ENCODE measurements at places on chromosomes 7 and 10. TPM values are rescaled to one million over a fixed set of nuclear protein-coding genes. Genes with fewer than 3 reads are reported as not detected.

WNT2 gene
- 1.5 TPM for total RNA-seq

STOX1 gene
- 8.8 TPM for total RNA-seq

MYPN gene
- not detected for total RNA-seq

EN2 gene
- 0.33 TPM for total RNA-seq

TRRAP gene
- total RNA-seq, result 39.0 TPM

WDR86 gene
- total RNA-seq, result 57.0 TPM

CCDC172 gene
- total RNA-seq, result not detected

HSPA12A gene
- total RNA-seq, result 14.2 TPM

ZNF775 gene
- total RNA-seq, result 5.7 TPM

TMEM140 gene
- 23.1 TPM for total RNA-seq

- no peak for DNase-seq
These were observed 43.6 kb upstream of the CARD11 start for GRCh38 chr7:3087243-3087755.

GRCh38 chr10:98666276-98666675 is 219.5 kb upstream of the HPS1 start:
- DNase-seq, result no peak

- DNase-seq, result no peak
These were observed 14.1 kb downstream of the USP54 start for GRCh38 chr10:73576890-73577591.

DNA sequence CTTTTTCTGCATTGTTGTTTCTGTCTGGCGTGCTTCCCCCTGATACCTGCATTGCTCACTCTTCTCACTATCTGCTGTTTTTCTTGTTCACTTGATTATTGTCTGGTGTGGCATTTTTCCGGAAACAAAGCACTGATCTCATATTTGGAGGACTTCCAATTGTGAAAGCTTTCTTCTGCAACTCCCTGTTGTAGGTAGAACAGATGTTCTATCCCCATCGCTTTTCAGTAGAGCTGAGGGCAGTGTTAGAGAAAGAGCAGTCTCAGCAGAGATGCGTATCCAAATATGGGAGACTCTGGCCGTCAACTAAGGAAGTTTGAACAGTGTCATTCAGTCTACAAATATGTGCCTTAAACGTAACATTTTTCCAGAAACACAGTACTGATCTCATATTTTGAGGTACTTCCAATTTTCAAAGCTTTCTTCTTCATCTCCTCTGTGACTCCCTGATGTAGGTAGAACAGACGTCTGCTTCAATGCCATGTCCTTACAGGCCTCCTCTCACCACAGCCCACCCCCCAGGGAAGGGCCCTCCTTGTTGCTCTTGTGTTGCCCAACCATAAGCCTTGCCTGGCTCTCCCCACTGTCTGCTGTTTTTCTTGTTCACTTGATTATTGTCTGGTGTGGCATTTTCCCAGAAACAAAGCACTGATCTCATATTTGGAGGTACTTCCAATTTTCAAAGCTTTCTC is 27.1 kb upstream of the GJD4 start:
- no peak for DNase-seq

GRCh38 chr10:24824124-24824523 is 100.4 kb upstream of the ARHGAP21 start:
- DNase-seq, result no peak

DNA sequence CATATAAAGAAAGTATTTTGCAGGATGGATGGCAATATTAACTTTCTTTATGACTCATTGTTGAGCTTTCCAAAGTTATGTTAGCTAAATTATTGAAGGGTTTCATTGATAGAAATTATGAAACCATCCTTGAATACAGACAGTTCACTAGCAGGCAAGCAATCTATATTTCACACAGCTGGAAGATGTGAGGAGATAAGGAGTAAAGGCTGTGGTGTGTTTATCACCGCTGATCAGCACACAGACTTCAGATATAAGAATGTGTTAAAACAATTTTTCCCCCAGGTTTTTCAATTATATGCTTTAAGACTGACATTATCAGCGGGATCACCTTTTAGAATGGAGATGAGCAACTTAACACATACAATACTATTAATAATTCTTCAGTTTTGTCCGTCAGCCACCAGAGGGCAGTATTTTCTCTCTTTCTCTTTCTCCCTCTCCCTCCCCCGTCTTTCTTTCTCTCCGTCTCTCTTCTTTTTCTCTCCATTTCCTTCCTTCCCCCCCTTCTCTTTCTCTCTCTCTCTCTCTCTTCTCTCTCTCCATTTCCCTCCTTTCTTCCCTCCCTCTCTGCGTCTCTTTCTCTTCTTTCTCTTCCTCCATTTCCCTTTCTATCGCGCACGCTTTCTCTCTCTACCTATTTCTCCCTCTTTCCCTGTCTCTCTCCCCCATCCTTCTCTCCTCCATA is 62.9 kb upstream of the FAM171A1 start:
- no peak for DNase-seq

GRCh38 chr7:82428186-82428961 is 15.2 kb downstream of the CACNA2D1 start:
- no peak for DNase-seq

- DNase-seq, result no peak
These were observed 116.7 kb downstream of the SEMA3E start for GRCh38 chr7:83532219-83532618.

- no peak for DNase-seq
These were observed 30.6 kb downstream of the WDR37 start for GRCh38 chr10:1086787-1087186.

DNA sequence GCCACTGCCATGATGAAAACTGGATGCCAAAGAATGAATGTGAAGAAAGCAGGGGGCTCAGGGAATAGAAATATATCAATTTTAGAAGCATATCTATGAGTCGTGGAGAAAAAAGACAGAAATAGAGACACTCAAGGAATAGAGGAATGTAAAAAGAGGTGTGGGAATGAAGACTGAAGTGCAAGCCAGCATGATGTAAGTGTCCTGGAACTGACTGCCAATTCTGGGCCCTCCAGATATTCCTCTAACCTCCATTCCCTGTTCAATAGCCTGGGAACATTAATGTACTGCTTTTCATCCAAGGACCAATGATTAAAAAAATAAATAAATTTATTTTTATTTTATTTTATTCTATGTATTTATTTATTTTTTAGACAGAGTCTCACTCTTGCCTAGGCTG is 40.6 kb downstream of the NEBL start:
- no peak for DNase-seq

- DNase-seq, result no peak
These were observed 34.5 kb downstream of the LHPP start for GRCh38 chr10:124496150-124496549.

GRCh38 chr7:96973986-96974385 is 31.4 kb upstream of the DLX6 start:
- DNase-seq, result no peak

DNA sequence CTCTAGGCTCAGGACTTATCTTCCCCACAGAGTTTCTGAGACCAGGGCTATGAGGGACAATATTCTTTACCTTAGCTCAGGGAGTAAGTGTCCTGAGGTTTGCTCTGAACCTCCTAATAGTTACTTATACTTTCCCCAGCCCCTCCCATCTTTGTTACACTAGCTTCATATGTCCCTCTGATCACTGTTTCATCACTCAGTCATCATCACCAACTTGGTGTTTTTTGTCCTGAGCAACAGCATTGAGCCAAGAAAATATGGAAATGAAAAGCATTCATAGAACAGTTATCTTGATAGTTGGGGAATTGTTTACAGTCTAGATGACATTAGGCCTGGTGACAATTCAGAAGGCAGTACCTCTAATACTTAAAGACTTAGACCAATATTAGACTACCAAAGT is at the start of gene PRSS37:
TSS of gene PRSS37 (minus strand) at position 101 of the 400 bp plus-strand sequence. CDS start 436 bp downstream, outside the sequence.
- no peak for DNase-seq

- no peak for DNase-seq
These were observed 31.7 kb upstream of the ADGRA1 start for GRCh38 chr10:133056001-133056400.

DNA sequence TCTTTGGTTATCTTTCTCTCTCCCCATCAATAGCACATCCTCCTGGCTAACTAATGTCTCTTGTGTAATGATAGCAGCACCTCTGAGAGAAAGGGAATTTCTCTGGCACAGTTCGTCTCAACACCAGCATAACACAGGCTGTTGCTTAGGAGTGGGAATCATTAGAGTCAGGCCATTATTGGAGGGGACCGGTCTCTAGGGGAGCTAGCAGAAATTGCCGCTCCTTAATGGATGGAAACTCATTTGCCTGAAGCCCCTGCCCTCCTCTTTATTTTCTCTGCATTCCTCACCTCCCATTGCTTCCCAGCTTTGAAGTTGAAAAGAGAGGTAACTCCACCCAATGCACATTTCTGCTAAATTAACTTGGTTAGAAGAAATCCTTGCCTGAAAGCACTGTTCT is 11.9 kb downstream of the LRRC4 start:
- DNase-seq, result no peak

DNA sequence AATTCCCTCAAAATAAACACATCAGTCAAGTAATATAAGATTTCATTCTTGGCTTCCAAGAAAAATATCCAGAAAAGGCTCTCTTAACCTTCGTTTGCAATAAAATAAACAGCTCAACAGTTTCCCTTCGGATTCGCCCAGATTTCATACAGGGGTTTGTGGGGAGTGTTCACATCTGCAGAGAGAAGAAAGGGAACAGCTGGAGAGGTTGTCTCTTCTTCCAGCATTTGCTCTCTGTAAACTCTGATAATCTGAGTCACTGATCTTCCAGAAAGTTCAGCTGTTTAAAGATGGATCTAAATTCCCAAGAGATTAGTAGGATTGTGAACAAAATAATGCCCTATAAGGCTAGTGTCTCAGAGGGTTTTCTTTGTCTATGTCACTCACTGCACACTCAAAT is 277.9 kb downstream of the HPSE2 start:
- DNase-seq, result no peak

DNA sequence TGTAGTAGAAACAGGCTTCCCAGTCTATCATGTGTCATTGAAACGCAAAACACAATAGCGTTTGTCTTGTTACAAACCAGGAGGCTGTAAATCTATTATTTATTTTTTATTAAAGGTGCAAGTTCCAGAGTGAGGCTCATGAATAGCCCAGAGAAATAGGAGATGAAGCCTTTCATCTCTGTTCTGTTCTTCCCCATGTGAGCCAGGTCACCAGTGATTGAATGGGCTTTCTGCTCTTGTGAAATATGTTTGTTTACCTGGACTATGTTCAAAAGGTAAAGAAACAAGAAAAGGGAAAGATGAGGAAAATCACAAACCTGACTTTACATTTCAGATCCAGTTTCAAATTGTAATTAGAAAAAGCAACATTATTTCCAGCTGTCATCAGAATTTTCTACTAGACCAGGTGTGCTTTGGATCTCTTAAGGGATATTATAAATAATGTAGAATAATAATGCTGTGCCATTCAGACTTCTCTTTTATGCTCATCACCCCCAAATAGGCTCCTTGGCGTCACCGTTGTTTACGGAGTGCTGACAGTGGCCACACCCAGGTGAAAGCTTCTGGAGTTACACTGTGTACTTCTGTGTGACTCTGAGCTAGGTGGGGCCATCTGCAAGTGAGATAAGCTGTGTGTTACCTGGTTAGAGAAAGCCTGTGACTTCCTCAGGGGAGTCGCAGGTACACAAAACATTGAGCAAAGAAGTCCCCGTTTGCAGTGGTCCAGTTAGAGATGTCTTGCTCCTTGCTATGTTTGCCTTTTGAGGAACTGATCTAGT is 274.9 kb downstream of the SDK1 start:
- DNase-seq, result no peak

DNA sequence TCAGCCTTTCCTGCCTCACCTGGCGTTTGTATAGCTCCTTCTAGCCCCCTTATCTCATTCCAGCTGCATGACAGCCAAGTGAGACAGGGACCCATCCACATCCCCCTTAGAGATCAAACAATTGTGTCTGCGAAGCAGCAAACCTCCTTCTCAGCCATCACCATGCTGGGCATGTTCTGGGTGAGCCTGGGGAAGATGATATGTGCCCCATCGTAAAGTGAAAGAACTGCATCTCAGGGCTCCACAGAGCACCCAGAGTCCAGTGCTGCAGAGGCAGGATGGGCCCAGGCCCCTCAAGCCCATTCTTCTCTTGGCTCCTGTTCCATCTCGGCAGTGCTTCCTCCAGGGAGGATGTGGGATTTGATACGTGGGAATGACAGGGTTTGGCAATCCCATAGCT is 43.2 kb downstream of the FIGNL1 start:
- DNase-seq, result no peak

DNA sequence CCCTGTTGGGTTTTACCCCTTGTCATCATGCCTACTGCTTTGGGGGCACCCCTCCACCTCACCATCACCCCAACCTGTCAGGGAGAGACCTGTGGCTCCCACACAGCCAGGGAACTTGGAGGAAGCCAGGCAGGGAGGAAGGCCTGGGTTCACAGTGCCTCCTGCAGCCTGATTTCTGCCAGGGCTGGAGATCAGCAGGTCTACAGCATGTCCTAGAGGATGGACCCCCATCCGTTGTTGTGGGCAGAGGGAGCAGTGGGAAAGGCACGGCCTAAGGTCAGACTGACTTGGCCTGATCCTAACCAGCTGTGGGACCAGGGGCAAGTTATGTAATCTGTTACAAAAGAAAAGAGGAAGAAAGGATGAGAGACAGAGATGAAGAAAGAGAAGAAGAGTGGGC is 28.2 kb downstream of the ZCCHC24 start:
- DNase-seq, result no peak

- no peak for DNase-seq
These were observed 140.3 kb downstream of the GPR85 start for GRCh38 chr7:112946350-112946749.

GRCh38 chr7:19958309-19958896 is 185.0 kb upstream of the TMEM196 start:
- no peak for DNase-seq

DNA sequence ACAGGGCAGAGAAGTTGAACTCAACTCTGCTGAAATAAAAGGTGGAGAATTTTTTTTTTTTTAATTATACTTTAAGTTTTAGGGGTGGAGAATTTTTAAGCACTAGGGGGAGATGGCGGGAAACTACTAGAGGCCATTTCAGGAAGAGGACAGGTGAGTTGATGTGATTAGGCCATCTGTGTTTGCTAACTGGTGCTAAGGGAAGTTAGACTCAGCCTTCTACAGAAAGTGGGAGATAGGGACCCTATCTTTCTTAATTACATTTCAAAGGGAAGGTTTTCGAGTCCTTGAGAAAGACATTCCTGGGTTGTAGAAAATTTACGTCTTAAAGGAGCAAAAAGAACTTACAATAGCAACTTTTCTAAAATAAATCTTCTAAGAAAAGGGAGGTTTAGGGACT is 124.8 kb downstream of the LHFPL3 start:
- no peak for DNase-seq

DNA sequence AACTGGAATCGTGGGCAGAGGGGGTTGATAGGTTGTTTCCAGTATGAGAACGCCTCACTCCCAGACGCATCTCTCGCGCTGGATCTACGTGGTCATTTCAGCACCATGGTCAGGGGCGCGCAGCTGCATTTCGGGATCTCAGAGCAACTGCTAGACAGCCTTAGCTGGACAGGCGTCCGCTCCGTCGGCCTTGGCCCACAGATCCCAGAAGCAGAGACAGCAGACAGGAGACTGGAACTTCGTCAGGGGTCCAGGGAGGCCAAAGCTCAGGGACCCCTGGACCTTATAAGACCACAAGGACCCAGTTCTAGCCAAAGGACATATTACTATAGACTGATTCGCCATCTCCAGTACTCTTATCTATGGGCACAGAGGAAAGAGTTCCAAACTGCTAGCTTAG is 5.3 kb downstream of the NEUROG3 start:
- DNase-seq, result no peak
